CD4-positive, alpha-beta T cell (primary cell): ENCODE measurements at places on chromosomes 12 and 14. TPM values are rescaled to one million over a fixed set of nuclear protein-coding genes. Genes with fewer than 3 reads are reported as not detected.

DNA sequence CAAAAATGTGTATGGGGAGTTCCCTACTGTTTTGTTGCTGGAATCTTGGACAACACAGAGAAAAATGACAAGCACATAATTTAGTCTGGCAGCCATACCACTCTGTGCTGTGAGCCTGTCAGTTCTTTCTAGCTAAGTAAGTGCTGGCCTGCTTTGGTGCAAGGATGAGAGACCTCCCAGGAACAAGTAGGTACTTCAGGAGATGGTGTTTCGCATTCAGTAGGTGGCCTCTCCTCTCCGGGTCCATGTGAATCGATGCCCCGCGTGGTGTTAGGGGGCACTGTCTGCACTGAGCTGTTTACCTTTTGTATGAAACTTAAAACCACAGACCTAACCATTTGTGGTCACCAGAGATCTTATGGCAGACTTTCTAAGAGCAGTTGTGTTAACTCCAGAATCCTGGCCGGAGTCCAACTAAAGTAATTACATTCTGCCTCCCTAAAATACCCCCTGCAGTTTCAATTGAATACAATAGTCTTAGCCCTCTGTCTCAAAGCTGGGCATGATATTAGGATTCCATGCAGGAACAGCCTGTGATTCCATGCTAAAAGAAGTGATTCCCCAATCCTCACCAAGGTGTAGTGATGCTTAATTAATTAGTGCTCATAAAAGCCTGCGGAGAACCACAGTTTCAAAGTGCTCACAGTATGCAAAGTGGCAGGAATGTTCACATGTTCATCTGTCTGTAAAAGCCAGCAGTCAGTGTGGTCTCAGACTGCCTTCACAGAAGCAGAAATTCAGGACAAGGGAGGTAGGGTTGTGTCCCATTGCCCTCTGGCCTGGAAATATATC, 64.2 kb downstream of the LLPH start:
- DNase-seq: no peak

The ATL1 gene
- total RNA-seq: 1.2 TPM

- no peak for DNase-seq
Observed at GRCh38 chr14:32006263-32007110, 70.6 kb upstream of the ARHGAP5 start.

GRCh38 chr12:104846056-104846767, 111.9 kb downstream of the SLC41A2 start:
- no peak for DNase-seq

DNA sequence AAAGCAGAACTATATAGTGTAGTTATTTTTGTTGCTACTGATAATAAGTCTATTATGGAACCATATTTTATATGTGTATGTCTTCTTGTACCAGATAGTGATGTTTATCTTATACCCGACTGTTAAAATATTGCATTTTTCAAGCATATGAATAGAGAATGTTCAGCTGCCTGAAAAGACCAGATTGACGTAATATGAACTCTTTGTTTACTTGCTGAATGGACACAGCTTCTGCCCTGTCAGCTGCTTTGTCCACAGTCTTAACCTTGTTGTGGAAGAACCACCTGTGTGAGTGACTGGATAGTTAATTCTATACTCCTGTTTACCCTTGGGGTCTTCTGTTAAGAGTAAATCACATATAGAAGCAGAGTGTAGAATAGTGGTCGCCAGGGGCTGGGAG, 109.3 kb downstream of the LGR5 start:
- no peak for DNase-seq

GRCh38 chr12:56385873-56386272, 23.2 kb upstream of the APOF start:
- DNase-seq: no peak

The RASAL1 gene
- total RNA-seq: 2.7 TPM

DNA sequence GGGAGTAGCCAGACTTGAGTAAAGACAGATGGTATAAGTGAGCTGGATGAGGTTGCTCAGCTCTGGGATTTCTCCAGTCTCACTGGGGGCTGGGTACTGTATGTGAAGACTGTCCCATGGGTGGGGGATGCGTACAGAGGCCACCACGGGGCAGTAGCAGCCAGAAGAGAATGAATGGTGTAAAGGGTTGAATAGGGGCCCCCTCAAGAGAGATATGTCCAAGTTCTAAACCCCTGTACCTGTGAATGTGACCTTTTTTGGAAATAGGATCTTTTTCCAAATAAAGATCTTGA, 21.8 kb upstream of the BCDIN3D start:
- no peak for DNase-seq

GRCh38 chr12:88251798-88252197, 109.7 kb downstream of the TMTC3 start:
- no peak for DNase-seq

DNA sequence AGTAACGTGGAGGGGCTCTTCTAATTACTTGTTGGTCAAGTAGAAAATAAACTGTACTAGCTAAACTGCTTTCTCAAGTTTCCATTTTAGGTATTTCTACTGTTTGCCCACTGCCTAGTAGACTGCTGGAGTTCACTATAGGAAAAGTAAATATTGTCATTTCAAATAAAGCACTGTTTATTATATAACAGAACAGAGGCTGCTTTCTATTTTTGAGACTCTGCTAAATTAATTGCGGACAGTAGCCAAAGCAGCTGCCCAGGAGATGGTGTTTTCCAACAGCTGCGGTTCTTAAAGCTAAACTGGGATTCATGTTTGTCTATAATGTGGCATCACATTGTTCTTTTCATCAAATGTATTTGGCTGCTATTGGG, 15.9 kb upstream of the SIX1 start:
- no peak for DNase-seq

- DNase-seq: no peak
Observed at GRCh38 chr14:24988760-24989159, 61.2 kb downstream of the STXBP6 start.

The RNASE7 gene
- total RNA-seq: not detected

The SLC7A8 gene
- 0.80 TPM for total RNA-seq
